Cardiac muscle cell (in vitro differentiated cells and primary cell): ENCODE measurements at places on chromosomes 16 and 17. TPM values are rescaled to one million over a fixed set of nuclear protein-coding genes. Genes with fewer than 3 reads are reported as not detected.

The KRT10 gene
- polyA plus RNA-seq, result 91.0 and 131 TPM in 2 replicates

The C17orf67 gene
- 1.9 and 2.6 TPM in 2 replicates for polyA plus RNA-seq

The P2RX1 gene
- 1.8 and 3.6 TPM in 2 replicates for polyA plus RNA-seq

The IRX5 gene
- 22.0 and 24.7 TPM in 2 replicates for polyA plus RNA-seq

The HOXB4 gene
- 5.4 TPM in 2 replicates for polyA plus RNA-seq

The EPX gene
- polyA plus RNA-seq, result not detected in 2 replicates

The SLC5A10 gene
- polyA plus RNA-seq, result not detected in 2 replicates

The CDH11 gene
- polyA plus RNA-seq, result 21.1 and 29.4 TPM in 2 replicates

The TXNL4B gene
- 2.8 and 5.1 TPM in 2 replicates for polyA plus RNA-seq

The HBA2 gene
- polyA plus RNA-seq, result 0.52 TPM in 1 of 2 replicates, not detected in the other

The NPIPA8 gene
- polyA plus RNA-seq, result not detected in 2 replicates

The PSMB10 gene
- polyA plus RNA-seq, result 34.6 and 53.2 TPM in 2 replicates
